ENCODE measurements at places on chromosomes 12 and 14.
A peak's percentile ranks its signal among the peaks of the same experiment; 100 is the strongest.

GRCh38 chr12:28859551-28859950 is 289.5 kb upstream of the FAR2 start:
- no peaks in the 10 kb centered on the region for H3K27me3 ChIP-seq
- H3K4me1 ChIP-seq = no peaks in the 10 kb centered on the region
- DNase-seq = no peak

DNA sequence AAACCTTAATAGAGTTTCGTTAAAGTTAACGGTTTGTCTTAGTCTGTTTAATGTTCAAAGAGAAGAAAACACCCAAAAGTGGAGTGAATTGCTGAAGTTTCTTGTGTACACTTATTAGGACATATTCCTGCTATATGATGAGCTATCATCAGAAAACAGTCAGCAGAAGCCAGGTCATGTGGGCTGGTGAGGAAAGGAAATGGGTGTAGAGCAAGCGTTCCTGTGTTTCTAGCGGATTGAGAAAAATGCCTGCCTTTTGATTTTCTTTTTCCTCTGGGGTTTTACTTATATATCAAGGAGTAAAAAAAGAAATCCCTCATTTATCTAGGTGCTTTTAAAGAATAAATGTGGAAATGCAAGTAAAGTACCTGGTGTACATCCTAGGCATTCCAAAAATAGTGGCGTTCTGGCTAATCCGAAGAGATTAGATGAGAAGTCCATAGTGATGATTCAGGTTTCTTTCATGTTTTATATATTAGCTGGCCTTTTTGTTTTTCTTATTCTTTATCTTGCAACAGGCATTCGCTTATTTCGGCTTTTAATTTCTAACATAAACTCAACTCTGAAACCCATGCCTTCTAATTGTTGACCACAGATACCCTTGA is 50.7 kb downstream of the FLRT2 start:
- H3K4me1 ChIP-seq = no peaks in the 10 kb centered on the region
- H3K36me3 ChIP-seq = no peaks in the 10 kb centered on the region
- no peak overlapping the region for H3K27ac ChIP-seq
- H3K4me3 ChIP-seq = no peak overlapping the region
- no peaks in the 10 kb centered on the region for H3K27me3 ChIP-seq
- DNase-seq = no peak

GRCh38 chr14:75514673-75515628 is 7.3 kb upstream of the BATF start:
- H3K27ac ChIP-seq = peak overlapping the region; percentile 37
- H3K27me3 ChIP-seq = no peaks in the 10 kb centered on the region
- peaks cover 16% of the 10 kb centered on the region for H3K4me1 ChIP-seq
- no peak for DNase-seq

DNA sequence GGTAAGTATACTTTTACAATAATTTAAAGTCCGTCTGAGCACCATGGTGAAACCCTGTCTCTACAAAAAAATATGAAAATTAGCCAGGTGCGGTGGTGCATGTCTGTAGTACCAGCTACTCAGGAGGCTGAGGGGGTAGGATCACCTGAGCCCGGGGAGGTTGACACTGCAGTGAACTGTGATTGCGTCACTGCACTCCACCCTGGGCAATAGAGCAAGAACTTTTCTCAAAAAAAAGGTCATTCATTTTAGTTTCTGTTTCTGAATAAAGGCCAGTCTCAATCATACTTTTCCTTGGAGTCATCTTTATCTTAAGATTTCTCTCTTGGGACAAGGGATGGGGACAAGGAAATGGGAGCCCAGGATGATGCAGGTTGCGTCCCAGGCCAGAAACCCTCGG is 12.9 kb downstream of the ANKRD13A start:
- H3K27me3 ChIP-seq = no peaks in the 10 kb centered on the region
- H3K4me3 ChIP-seq = no peak overlapping the region
- no peak overlapping the region for H3K27ac ChIP-seq
- no peak for DNase-seq
- H3K36me3 ChIP-seq = peaks cover 54% of the 10 kb centered on the region

DNA sequence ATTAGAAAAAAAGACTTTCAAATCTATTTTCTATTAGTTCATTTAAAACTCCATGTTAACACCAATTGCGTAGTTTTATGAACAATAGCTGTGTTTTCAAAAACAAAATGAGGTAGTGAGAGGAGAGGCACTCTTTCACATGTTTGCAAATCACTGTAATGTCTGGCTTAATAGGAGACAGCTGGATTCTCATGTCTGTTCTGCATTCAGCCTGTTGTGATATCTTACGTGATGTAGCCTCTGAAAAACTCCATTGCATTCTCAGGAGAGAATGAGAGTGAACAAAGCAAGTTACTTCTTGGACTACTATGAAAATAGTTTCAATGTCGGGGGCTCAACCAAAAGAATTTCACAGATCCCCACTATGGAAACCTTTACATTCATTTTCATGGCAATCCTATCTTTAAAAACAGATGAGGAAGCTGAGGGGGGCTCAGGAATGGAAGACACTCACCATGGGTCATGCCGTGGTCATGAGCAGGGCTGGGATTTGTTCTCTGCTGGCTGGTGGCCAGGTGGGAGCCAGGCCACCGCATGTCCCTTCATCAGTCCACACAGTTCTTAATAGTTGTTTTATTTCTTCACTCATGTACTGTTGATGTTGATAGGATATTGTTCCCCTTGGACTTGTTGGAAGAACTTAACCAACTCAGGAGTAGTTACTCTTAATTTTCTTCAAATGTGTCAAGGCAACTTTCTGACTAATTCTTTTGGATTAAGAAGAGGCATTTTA is 346.2 kb upstream of the FAR2 start:
- no peaks in the 10 kb centered on the region for H3K27me3 ChIP-seq
- no peaks in the 10 kb centered on the region for H3K36me3 ChIP-seq
- no peak overlapping the region for H3K4me3 ChIP-seq
- H3K27ac ChIP-seq = no peak overlapping the region
- no peak for DNase-seq

- DNase-seq = no peak
- no peak overlapping the region for H3K4me3 ChIP-seq
- H3K36me3 ChIP-seq = no peaks in the 10 kb centered on the region
Measured at GRCh38 chr12:123035841-123036240, 55.4 kb downstream of the ARL6IP4 start.

DNA sequence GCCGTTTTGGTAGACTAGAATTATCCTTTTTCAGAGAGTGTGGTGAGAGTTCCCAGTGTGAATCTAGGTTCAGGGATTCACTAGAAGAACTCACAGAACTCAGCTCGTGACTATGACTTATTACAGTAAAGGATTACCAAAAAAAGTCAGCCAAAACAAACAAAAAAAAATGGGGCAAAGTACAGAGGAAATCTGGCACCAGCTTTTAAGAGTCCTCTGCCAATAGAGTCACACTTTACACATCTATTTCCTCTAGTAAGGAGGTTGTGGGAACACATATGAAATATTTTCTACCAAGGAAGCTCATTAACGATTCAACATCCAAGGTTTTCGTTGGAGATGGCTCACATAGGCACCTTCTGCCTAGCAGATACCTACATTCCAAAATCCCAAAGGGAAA is 28.2 kb downstream of the TSPAN19 start:
- no peak overlapping the region for H3K27ac ChIP-seq
- no peaks in the 10 kb centered on the region for H3K36me3 ChIP-seq
- H3K27me3 ChIP-seq = no peaks in the 10 kb centered on the region
- H3K4me3 ChIP-seq = no peak overlapping the region
- no peak for DNase-seq

DNA sequence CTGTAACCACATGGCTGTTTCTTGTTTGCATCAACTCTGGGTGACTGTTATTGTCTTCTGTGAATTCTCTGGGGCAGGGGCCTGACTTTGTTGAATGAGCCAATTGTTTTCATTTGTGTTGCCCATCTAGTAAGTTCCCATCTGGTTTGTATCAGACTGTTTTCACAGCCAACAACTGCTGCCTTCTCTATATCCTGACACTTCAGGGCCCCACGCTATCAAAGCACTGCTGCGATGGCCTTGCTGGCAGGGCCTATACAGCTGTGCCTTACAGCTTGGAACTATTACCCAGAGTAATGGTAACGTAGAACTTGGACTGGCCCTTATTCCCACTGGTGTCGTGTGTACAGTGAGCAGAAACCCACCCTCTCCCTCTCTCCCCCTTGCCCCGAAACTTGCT is 104.3 kb upstream of the DACT1 start:
- H3K27me3 ChIP-seq = no peaks in the 10 kb centered on the region
- no peaks in the 10 kb centered on the region for H3K36me3 ChIP-seq
- H3K27ac ChIP-seq = no peak overlapping the region
- DNase-seq = no peak
- H3K4me1 ChIP-seq = no peaks in the 10 kb centered on the region

DNA sequence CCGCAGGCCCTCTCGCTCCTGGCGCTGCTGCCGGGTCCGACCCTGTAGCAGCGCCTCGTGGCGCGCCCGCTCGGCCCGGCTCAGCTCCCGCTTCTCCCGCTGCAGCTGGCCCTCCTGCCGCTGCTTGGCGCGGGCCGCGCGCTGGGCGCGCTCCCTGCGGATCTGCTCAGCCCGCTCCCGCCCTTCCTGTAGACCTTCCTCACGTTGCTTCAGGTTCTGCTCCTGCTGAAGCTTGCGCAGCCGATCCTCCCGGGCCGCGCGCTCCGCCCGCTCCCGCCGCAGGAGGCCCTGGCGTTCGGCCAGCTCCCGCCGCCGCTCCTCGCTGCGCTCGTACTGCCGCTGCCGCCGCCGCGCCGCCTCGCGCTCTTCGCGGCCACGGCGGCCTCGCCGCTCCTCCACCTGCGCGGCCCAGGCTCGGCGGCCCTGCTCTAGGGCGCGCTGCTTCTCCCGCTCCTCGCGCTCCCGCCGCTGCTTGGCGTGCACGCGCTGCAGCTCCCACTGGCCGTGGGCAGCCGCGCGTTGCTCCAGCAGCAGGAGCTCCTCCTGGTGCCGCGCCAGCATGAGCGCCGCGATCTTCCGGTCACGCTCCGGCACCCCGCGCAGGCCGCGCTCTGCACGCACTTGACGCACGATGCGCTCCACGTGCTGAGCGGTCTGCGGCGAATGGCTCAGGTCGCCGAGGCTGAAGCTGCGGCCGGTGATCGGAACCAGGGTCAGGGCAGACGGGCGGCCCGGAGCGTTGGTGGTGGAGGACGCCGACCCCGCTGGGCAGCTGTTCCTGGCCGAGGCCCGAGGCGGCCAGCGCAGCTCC is 2.4 kb downstream of the CCDC177 start:
- no peak overlapping the region for H3K27ac ChIP-seq
- peaks cover 19% of the 10 kb centered on the region for H3K27me3 ChIP-seq
- peak overlapping the region; percentile 28 for H3K4me3 ChIP-seq

DNA sequence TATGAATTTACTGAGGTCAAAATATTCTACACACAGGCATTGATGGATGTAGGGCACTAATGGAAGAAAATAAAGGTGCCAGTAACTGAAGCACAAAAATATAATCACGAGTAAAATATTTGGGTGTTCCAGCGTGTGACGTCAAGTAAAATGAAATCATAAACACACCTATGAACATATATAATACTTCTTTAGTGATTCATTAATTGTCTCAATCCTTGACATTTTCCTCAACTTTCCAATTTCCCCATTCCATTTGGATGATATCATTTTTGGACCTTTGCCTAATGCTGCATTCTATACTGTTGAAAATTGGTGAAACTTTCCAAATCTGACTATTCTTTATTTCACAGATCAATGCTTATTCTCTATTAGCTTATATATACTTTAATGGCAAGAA is 649.3 kb downstream of the GALC start:
- no peak overlapping the region for H3K27ac ChIP-seq
- no peaks in the 10 kb centered on the region for H3K36me3 ChIP-seq
- no peak for DNase-seq
- H3K4me3 ChIP-seq = no peak overlapping the region

DNA sequence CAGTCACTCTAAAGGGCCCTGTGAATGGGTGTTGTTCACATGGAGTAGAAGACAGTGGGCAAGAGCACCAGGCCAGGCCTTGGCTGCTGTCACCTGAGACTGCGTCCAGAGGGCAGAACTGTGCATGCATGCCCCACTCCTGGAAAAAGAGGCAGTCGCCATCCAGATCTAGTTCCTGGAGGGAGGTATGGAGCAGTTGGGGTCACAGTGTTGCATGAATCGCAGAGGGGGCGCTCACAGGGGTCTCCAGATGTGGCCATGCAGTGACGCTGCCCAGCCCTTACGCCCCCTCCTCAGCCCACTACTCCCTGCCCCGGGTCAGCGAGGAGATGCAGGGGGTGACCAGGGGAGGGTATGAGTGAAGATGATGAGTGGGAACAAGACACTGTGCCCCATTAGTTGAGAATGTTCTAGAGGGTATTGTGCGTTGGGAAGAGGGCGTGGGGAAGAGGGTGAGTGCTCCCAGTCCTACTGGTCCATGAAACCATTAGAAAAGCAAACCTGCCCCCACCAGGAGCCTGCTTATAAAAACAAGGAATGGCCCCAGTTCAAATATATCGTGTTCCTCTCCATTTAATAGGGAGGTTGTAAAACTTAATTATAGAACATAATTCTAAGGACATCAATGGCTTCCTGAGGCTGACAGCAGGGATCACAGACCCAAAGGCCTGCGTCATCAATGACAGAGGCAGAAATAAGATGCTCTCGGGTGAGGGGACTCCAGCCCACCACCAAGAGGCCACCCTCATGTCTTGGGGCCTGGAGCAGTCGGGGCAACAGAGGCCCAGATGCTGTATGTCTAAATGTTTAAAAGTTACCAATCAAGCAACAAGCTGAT is 32.2 kb upstream of the BCL7A start:
- no peaks in the 10 kb centered on the region for H3K36me3 ChIP-seq
- no peak overlapping the region for H3K4me3 ChIP-seq
- peaks cover 4% of the 10 kb centered on the region for H3K4me1 ChIP-seq
- no peak overlapping the region for H3K27ac ChIP-seq

- H3K4me3 ChIP-seq = no peak overlapping the region
- no peaks in the 10 kb centered on the region for H3K36me3 ChIP-seq
- no peak for DNase-seq
- H3K27ac ChIP-seq = no peak overlapping the region
Measured at GRCh38 chr12:79927772-79928474, 7.0 kb downstream of the PPP1R12A start.

DNA sequence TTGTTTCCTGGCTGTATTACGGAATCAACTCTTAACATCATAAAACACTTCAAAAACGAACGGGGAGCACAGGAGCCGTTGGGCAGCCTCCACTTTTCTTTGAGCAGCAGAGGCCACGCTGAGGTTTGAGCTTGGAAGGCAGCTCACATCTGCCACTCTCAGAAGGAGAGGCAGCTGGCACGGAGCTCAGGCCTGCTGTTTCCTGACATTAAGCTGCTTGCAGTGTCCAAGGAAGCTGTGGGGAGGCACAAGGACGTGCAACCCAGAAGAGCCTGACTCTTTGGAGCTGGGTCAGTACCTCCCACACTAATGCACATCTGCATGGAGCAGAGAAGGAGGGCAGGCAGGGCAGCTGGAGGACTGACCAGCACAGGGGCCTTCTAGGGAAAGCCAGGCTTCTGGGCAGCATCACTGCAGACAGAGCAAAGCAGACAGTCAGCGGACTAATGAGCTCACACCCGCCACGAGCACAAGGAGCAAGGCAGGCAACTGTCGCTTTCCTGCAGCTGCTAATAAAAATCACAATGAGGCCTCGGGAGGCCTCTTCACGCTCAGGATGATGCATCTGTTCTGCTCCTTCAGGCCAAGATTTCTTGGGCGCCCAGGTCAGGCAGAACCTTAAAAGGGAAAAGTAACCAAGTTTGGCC is 211.1 kb downstream of the GLT1D1 start:
- H3K36me3 ChIP-seq = no peaks in the 10 kb centered on the region
- H3K4me1 ChIP-seq = no peaks in the 10 kb centered on the region
- H3K27me3 ChIP-seq = no peaks in the 10 kb centered on the region
- no peak for DNase-seq
- no peak overlapping the region for H3K4me3 ChIP-seq

GRCh38 chr12:32609966-32610365 is 69.1 kb upstream of the DNM1L start:
- H3K36me3 ChIP-seq = peaks cover 8% of the 10 kb centered on the region
- H3K4me3 ChIP-seq = no peak overlapping the region
- peaks cover 10% of the 10 kb centered on the region for H3K4me1 ChIP-seq
- no peak for DNase-seq
- no peak overlapping the region for H3K27ac ChIP-seq

All from esophagus squamous epithelium (tissue), 5 donors.